ENCODE measurements at places on chromosomes 3 and 15. TPM values are rescaled to one million over a fixed set of nuclear protein-coding genes. Genes with fewer than 3 reads are reported as not detected.

TRIM42 gene
- not detected for polyA plus RNA-seq

SLC33A1 gene
- polyA plus RNA-seq = 3.1 TPM

PRICKLE2 gene
- 4.0 TPM for polyA plus RNA-seq

LMAN1L gene
- not detected for polyA plus RNA-seq

SSUH2 gene
- 6.3 TPM for polyA plus RNA-seq

PCNP gene
- 86.7 TPM for polyA plus RNA-seq

NOX5 gene
- polyA plus RNA-seq = 0.18 TPM

COL6A5 gene
- 0.12 TPM for polyA plus RNA-seq

SEC61A1 gene
- polyA plus RNA-seq = 74.2 TPM

HMG20A gene
- polyA plus RNA-seq = 8.3 TPM

GP5 gene
- not detected for polyA plus RNA-seq

Data from stomach (tissue), 19 donors.